ENCODE measurements at places on chromosomes 12 and 14. TPM values are rescaled to one million over a fixed set of nuclear protein-coding genes. Genes with fewer than 3 reads are reported as not detected.

Gene LALBA
- not detected for total RNA-seq

Gene SIX1
- 0.12 TPM for total RNA-seq

Gene SDR9C7
- not detected for total RNA-seq

Gene CLEC4E
- total RNA-seq = not detected

Gene NXPH4
- 4.0 TPM for total RNA-seq

Gene FIGNL2
- 0.25 TPM for total RNA-seq

Gene MYF5
- total RNA-seq = not detected

Gene TAS2R50
- 3.5 TPM for total RNA-seq

Gene INHBE
- total RNA-seq = 2.1 TPM

All from uterine smooth muscle cell (primary cell).